Activated T-helper 1 cell treated with anti-CD3 and anti-CD28 coated beads, Interleukin-12 subunit alpha, Interleukin-12 subunit beta, Interleukin-2, Interleukin-4 antibody, amounts not matched to agents 30 ng/mL and 10 ng/mL and 1 ng/mL, durations not matched to agents 14 hours and 24 hours and 36 hours (primary cell): ENCODE measurements at places on chromosomes 4 and X. TPM values are rescaled to one million over a fixed set of nuclear protein-coding genes. Genes with fewer than 3 reads are reported as not detected.

DNA sequence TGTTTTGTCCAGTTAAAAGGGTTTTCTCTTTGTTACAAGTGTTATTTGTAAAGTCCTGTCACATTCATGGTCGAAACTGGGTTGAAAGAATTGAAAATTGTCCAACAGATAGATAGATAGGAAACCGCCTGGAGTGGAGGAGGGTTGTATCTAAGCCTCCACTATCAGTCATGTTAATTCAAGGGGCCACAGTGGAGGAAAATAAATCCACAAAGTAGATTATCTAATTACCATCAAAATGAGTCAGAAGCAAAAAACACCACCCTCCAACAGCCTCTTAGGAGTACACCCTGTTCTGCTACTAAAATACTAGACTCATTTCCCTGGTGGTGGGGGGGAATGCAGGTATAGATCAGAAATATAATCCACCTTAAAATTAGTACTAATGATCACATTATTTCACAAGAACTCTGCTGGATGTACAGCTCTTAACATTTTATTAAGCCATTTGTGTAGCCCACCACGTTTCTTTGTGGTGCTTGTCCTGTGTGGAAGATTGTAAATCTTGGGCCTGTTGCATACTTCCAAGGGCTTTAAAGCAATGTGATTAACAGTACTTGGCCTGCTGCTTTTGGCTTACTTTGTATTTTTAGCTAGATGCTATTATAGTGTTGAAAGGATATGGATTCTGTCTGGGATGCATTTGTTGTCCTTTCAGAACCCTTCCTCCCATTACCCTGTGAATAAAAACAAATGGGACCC, 26.8 kb downstream of the RBBP7 start:
- H3K4me3 ChIP-seq = no peak overlapping the region
- H3K4me1 ChIP-seq = no peaks in the 10 kb centered on the region
- H3K36me3 ChIP-seq = peaks cover 20% of the 10 kb centered on the region

- H3K27me3 ChIP-seq = no peaks in the 10 kb centered on the region
- H3K36me3 ChIP-seq = peaks cover 21% of the 10 kb centered on the region
- no peak overlapping the region for H3K27ac ChIP-seq
Observed at GRCh38 chr4:102342404-102343074, 2.7 kb downstream of the SLC39A8 start.

DNA sequence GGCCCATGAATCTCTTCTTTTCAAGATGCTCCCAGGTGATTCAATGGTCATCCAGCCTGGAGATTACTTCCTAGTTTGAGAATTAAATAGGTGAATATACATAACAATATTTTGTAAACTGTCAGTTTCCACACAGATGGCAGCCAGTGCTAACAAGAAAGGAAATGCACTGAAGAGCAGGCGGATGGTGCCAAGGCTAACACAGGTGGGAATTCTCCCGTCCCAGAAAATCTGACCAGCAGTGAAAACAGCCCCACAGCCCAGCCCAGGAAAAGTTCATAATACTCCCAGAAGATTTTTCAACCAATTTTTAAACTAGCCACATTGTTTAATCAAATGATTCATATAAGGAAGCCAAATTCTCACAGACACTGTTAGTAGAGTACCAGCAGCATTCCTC, 387.2 kb upstream of the GATB start:
- H3K27me3 ChIP-seq = no peaks in the 10 kb centered on the region
- DNase-seq = no peak
- H3K36me3 ChIP-seq = peaks cover 19% of the 10 kb centered on the region
- H3K27ac ChIP-seq = no peak overlapping the region

DNA sequence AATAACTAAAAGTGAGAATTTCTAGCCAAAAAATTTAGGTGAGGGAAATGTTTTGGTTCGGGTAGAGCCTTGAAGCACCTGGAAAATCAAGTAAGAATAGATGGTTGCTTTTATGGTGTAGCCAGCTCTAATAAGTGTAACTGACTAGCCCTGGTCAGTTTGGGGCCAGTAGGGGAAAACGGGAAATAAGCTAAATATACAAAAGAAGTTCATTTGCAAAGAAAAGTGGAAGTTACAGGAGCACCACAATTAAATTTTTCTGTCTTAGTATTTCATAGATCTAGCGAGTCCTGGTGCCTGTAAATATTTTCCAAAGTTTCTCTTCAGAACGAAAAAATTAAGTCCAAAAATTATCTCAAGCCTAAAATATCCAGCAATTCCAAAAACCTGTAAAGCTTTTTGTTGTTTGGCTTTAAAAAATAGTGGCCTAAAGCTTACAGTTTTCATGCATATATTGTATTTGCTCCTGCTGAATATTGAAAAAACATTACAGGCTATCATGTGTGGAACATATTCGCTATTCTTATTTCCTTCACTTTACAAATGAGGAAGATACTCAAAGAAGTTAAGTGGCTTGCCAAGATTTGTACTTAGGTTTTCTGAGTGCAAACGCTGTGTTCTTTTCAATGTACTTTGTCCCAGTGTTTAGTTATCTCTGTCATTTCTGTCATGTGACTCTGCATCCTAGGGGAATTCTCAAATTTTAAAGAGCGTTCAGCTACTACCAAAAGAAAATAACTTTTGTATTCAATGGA, 7.3 kb upstream of the PTPN13 start:
- H3K27ac ChIP-seq = no peak overlapping the region
- H3K4me3 ChIP-seq = no peak overlapping the region
- H3K4me1 ChIP-seq = no peaks in the 10 kb centered on the region
- no peaks in the 10 kb centered on the region for H3K36me3 ChIP-seq
- no peak for DNase-seq

GRCh38 chrX:46298821-46299220, 246.4 kb downstream of the ZNF674 start:
- no peak for DNase-seq
- H3K27me3 ChIP-seq = peaks cover 2% of the 10 kb centered on the region
- no peaks in the 10 kb centered on the region for H3K36me3 ChIP-seq
- H3K4me3 ChIP-seq = no peak overlapping the region
- H3K4me1 ChIP-seq = no peaks in the 10 kb centered on the region

TMPRSS11B gene
- total RNA-seq = not detected in 2 replicates

LSM6 gene
- 62.9 and 65.0 TPM in 2 replicates for total RNA-seq
